ENCODE measurements at places on chromosomes 7 and 10.

GRCh38 chr7:76193883-76194282, 7.8 kb upstream of the SRRM3 start:
- DNase-seq: no peak

- DNase-seq: no peak
These were observed 28.5 kb upstream of the DPYSL4 start for GRCh38 chr10:132158122-132158741.

- peak; percentile 78 for DNase-seq
These were observed 25.5 kb downstream of the NYAP1 start for GRCh38 chr7:100509231-100509630.

DNA sequence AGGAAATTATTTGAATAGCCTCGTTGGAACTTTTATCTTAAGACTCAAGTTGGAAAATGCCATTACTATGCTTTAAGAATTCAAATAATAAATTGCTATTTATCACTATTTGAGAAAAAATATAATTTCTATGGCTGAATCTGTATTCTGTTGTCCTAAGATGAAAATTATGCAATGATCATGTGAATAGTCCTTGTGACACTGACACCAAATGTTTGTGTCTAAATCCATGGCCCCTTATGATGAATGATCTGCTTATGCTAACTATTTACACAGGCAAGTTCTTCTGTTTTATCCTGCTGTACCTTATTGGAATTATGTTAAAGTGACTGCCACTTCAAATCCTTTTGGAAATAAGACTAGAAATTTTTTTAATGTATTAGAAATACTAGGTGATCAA, 208.7 kb downstream of the DOCK4 start:
- no peak for DNase-seq

DNA sequence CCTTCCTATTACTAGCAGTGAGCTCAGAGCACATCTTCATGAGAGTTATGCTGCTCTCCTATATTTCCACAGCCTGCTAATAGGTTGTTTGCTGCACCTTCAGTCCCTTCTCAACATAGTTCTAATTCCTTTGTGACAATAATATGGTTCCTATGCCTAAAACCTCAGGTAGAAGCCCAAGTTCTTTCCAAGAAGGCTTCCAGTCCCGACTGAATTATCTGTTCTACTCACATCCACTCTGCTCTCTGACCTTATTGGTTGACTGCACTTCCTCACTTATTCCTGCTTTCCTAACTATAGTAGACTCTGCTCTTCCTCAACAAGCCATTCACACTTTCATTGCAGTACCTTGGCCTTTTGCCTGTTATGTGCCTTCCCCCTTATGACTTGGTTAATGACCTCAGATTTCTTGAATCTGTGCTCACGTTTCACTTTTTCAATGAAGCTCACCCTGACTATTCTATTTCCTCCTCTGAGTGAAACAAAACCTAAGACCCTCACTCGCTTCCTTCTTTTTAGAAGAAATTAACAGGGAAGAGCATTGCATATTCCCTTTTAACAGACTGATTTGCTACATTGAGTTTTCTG, 132.7 kb downstream of the MDFIC start:
- DNase-seq: no peak

GRCh38 chr10:74377476-74377875, 226.5 kb downstream of the ADK start:
- DNase-seq: peak; percentile 69

- no peak for DNase-seq
These were observed 5.4 kb downstream of the SUV39H2 start for GRCh38 chr10:14884082-14884481.

DNA sequence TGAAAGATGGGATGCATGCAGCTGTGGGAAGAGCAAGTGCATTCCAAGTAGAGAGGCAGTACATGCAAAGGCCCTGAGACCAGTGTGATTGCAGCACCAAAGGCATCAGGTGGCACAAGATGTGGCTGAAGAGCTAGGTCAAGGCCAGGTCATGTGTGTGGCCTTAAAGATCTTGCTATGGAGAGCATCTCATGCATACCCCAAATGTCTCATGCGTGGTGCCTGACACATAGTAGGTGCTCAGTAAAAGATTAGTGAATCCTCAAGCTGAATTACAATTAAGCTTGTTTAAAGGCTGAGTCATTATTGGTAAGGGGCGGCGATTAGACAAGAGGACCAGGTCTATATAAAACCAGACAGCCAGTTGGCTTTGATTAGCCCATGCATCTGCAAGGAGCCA, 336.6 kb downstream of the FGFR2 start:
- DNase-seq: no peak

DNA sequence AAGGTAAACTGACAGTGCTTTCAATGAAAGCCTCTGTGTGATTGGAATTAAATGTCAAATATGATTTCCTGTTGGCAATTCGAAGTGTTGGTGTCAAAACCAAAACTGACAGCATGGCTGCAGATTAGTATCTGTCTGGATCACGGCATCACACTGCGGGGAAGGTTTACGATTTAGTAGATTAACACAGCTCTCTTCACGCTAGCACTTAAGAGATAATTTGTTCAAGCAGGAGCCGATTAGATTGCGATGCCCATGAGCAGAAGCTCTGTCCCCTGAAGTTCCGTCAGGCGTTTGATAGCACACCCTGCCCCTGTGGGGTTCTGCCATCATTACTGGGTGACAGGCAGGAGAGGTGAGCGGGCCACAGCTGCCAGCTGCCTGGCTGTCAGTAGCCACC, 279.5 kb upstream of the AUTS2 start:
- no peak for DNase-seq

DNA sequence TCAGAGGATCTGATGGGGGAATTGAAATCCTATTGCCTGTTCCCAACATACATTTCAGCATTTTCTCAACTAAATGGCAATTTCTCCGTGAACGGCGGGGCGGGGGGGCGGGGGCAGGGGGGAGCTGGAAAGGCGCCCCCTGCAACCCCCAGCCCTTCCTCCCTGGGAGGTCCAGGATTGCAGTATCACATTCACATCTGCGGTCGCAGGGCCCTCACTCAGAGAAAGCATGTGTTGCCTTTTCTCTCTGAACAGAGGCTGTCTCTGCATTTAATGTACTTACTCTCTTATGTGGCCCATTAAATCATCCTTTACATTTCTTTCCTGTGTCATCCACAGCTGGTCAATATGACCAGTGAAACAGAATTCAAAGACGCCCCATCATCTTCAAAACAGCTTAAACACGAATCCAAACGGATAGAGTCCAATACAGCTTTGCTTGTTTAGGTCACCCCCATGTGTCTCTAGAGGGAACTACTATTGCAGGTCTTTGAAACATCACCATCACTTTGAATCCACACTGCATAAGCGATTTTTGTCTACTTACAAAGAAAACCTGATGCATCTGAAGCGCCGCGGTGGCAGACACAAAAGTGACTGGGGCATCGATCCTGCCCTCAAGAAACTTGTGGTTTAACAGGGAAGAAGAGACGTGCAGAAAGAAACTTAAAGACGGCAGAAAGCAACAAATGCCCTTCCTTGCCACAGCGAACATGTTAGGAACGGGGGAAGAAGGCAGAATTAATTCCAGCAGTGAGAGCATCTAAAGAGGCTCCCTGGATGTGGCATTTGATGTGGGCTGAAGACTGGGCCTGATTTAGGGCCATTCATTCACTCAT, 17.0 kb upstream of the ECHDC3 start:
- peak; percentile 48 for DNase-seq

DNA sequence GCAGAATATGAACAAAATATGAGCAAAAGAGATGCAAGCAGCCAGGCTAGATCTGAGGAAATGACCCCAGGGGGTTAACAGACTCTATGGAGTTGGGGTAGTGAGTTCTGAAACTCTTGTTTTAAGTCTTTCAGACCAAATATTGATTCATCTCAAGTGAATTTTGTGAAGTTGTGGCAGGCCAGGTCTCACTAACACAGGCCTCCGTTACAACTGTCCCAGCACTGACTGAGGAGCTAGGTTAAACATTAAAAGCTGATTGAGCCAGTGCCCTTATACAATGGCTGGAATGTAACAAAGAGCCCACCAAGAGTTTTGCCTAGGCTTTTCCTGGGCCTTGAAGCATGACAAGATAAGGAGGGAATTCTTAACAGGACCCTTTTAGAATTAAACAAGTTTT, 192.3 kb upstream of the STK17A start:
- DNase-seq: no peak

DNA sequence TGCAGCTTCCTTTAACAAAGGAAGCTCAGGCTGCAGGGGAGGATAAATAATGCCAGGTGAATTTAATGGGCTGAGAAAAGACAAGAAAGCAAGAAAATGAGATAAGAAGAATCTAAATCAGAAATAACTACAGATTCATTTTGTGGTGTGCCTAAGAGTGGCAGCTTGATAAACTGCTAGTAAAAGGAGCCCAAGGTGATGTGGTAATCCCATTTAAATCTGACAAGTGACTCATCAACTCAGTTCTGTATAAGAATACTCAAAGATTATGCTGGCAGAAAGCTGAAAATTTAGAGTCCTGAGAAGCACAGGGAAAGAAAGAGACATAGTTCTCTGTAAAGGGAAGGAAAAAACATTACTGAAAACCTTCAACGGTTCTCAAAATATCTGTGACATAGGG, 109.4 kb upstream of the PDE1C start:
- peak; percentile 69 for DNase-seq

DNA sequence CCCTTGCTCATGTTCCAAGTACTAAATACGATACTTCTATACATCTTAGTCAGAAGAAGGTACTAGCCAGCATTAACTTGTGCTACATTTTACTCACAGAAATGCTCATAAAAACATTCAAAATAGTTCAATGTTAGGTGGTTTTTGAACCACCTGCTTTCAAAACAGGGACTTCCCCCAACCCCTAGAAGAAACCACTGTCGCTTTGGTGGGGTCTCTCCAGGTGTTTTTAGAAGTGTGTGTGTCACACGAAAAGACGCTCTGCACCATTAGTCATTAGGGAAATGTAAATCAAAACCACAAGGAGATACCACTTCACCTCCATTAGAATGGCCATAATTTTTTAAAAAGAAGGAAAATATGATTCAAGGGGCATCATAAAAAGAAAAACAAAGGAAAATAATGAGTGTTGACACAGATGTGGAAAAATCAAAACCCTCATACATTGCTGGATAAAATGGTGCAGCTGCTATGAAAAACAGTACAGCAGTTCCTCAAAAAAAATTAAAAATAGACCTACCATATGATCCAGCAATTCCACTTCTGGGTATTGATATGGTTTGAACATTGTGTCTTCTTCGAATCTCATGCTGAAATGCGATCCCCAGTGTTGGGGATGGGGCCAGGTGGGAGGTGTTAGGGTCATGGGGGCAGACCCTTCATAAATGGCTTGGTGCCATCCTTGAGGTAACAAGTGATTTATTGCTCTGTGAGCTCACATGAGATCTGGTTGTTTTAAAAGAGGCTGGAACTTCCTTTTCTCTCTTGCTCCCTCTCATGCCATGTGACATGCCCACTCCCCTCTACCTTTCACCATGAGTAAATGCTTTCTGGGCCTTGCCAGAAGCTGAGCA, 74.2 kb downstream of the MALSU1 start:
- DNase-seq: peak; percentile 69

DNA sequence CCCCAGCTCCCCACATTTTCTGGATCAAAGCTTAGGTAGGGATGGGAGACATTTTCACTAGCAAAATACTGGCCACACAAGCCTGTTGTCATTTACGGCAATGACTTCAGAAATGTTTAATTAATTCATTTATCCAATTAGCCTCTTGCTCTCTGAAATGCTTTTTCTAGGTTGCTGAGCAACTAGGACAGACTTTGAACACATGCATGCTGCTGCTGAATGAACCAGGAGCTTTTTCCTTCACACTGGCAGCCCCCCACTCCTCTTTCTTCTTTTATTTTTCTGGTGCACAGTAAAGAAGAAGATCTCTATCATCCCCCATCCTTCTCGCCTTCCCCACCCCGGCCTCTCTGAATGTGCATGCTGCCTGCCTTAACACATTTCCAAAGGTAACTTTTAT, 22.5 kb downstream of the SORCS3 start:
- DNase-seq: no peak

- DNase-seq: peak; percentile 100
These were observed 106.7 kb downstream of the TES start for GRCh38 chr7:116316838-116317628.

GRCh38 chr10:53022611-53023088, 250.1 kb upstream of the MBL2 start:
- no peak for DNase-seq

GRCh38 chr7:16396766-16397500, 24.4 kb downstream of the CRPPA start:
- peak; percentile 4 for DNase-seq

- DNase-seq: no peak
These were observed 1236.6 kb downstream of the GATA3 start for GRCh38 chr10:9291081-9291480.

DNA sequence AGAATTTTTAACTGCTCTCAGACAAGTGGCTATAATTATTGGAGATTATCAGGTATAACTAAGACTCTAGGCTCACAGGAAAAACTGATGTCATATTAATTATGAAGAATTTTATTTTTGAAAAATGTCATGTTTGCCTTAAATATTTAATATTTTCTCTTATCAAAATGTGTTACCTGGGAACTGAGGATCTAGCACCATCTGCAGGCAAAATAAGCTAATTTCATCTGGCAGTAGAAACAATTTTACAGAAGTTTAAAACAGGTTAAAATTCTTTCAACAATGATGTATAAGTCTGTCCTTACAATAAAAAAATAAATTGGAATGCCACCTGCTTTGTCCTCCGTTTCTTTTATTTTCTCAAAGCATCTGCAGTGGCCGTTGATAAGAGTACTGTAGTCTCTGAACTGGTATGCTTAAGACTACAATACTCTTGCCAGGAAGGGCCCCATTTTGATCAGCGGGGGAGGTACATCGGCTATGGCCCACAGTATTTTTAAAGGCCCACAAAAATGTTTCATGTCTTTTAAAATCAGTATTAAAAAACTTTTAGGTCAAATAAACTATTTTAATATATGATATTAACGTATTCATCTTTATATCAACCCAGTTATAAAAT, 81.3 kb downstream of the VWDE start:
- DNase-seq: peak; percentile 6

DNA sequence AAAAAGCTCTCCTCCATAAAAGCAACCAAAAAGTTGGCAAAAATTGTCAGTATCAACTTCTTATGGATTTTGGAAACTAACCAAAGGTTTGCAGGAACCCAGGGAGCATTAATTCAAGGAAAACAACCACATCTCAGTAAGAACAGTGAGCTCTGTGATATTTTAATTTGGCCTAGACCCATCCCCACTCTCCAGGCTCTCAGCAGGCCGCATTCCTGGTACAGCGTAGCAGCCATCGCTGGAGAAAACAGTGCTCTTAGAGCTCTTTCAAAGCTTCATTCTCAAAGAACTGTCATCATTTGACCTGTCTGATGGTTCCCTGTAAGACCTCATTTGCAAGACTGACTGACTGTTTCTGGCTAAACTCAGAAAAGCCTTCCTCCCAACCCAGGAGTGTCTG, 81.9 kb downstream of the NUDCD3 start:
- DNase-seq: no peak

GRCh38 chr10:96287392-96288105, 16.2 kb upstream of the BLNK start:
- DNase-seq: no peak

GRCh38 chr7:96887426-96887825, 117.9 kb upstream of the DLX6 start:
- DNase-seq: no peak

- DNase-seq: no peak
These were observed 24.3 kb downstream of the PTPN12 start for GRCh38 chr7:77561352-77561751.
